ENCODE measurements at places on chromosomes 2 and 18. TPM values are rescaled to one million over a fixed set of nuclear protein-coding genes. Genes with fewer than 3 reads are reported as not detected.

SP9 gene
- not detected for total RNA-seq

POLE4 gene
- total RNA-seq = 54.6 TPM

GRCh38 chr2:234710587-234710986, 213.7 kb upstream of the ARL4C start:
- no peak overlapping the region for H3K27ac ChIP-seq
- peaks cover 24% of the 10 kb centered on the region for H3K27me3 ChIP-seq
- DNase-seq = no peak
- no peaks in the 10 kb centered on the region for H3K36me3 ChIP-seq
- no peaks in the 10 kb centered on the region for H3K4me1 ChIP-seq
- no peak overlapping the region for H3K4me3 ChIP-seq

EFHD1 gene
- 1.2 TPM for total RNA-seq

GRCh38 chr2:86291328-86291662, 46.1 kb downstream of the REEP1 start:
- H3K27ac ChIP-seq = no peak overlapping the region
- H3K4me1 ChIP-seq = no peaks in the 10 kb centered on the region
- no peak for DNase-seq
- H3K4me3 ChIP-seq = no peak overlapping the region

Data from activated CD4-positive, alpha-beta memory T cell treated with anti-CD3 and anti-CD28 coated beads for 36 hours (primary cell).